Aorta (tissue), 5 donors: ENCODE measurements at places on chromosomes 11 and 22. TPM values are rescaled to one million over a fixed set of nuclear protein-coding genes. Genes with fewer than 3 reads are reported as not detected.

DNA sequence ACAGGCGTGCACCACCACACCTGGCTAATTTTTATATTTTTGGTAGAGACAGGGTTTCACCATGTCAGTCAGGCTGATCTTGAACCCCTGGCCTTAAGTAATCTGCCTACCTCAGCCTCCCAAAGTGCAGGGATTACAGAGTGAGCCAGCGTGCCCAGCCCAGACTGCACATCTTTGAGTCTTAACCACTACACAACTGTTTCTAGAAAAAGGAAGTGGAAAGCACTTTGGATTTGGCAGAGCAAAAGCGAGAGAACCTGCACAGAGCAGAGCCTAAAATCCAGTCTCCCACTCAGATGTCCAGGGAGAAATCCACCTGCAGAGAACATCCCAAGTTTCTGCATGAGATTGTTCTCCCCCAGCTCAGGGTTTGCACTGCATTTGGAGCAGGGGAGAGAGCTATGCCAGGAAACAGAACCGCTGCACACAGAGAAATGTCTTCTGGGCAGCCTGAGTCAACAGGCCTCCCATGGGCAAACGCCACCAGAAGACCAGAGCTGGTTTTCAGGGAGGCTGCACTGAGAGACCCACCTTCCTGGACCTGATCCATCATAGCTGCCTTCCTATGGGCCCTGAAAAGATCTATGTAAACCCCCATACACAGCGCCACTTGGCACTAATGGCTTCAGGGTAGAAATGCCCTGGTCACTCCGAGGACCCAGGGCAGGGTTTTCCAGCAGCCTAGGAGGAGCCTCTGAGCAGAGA lies 54.0 kb downstream of the RPUSD4 start:
- H3K36me3 ChIP-seq: no peaks in the 10 kb centered on the region
- no peak for DNase-seq
- H3K27ac ChIP-seq: no peak overlapping the region

- no peak overlapping the region for H3K27ac ChIP-seq
- H3K27me3 ChIP-seq: no peaks in the 10 kb centered on the region
- DNase-seq: no peak
Observed at GRCh38 chr22:48504519-48505140, 1323.0 kb downstream of the BRD1 start.

DNA sequence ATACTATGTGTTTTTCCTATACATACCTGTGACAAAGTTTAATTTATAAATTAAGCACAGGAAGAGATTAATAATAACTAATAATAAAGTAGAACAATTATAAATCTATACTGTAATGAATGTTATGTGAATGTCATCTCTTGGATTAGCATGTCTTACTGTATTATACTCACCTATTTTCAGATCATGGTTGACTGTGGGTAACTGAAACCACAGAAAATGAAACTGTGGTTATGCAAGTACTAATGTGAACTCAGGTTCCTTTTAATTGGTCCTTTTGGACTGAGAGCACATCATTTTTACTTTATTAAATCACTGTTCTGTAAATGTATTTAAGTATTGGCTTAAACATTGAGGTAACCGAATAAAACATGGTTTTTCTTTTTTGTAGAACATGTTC lies 108.8 kb downstream of the PPP6R3 start:
- DNase-seq: no peak
- H3K4me3 ChIP-seq: no peak overlapping the region
- peaks cover 6% of the 10 kb centered on the region for H3K36me3 ChIP-seq
- H3K4me1 ChIP-seq: no peaks in the 10 kb centered on the region
- H3K27me3 ChIP-seq: no peaks in the 10 kb centered on the region

GRCh38 chr11:3217818-3218482 lies 663 bp downstream of the MRGPRG start:
- no peak overlapping the region for H3K27ac ChIP-seq
- no peaks in the 10 kb centered on the region for H3K36me3 ChIP-seq
- peak; percentile 40 for DNase-seq

UBQLNL gene
- 1.3 TPM for total RNA-seq

- no peaks in the 10 kb centered on the region for H3K27me3 ChIP-seq
- DNase-seq: no peak
- no peak overlapping the region for H3K27ac ChIP-seq
- H3K36me3 ChIP-seq: no peaks in the 10 kb centered on the region
Observed at GRCh38 chr22:49418943-49419342, 408.7 kb downstream of the BRD1 start.

DNA sequence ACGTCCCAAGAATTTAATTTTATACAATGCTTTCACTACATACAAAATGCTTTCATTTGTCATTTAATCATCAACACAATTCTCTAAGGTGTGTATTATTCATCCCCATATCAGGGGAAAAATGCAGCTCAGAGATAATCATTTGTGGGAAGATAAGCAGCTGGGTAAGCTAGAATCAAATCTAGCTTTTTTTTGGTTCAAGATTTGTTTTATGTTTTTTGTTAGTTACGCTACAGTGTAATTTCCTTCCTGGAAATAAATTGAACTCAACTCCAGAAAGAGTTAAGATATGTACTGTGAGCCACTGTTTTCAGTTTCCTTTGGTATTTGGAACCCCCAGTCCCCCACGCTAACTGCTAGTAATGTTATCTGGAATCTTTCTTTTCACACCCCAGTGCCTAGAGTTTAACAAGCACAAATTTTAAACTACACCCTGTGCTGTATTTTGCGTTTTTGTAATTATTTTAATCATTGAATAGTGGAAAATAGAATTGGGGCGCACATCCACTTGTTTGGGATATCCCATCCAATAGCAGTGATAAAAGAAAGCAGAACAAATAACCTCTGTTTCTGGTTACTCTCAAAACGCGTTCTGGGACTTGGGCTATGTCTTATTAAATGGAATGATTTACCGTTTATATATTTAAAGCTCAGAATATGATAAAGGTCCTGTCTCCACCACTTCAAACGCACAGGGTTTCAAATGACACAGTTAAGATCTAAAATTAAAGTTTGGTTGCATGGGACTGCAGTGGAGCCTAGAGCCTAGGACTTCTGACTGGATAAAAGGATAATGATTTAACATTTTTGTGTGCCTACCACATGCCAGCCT lies 2.1 kb upstream of the HSPA8 start:
- no peak for DNase-seq
- H3K36me3 ChIP-seq: no peaks in the 10 kb centered on the region
- H3K27me3 ChIP-seq: no peaks in the 10 kb centered on the region
- H3K4me3 ChIP-seq: peak overlapping the region; percentile 69

DNA sequence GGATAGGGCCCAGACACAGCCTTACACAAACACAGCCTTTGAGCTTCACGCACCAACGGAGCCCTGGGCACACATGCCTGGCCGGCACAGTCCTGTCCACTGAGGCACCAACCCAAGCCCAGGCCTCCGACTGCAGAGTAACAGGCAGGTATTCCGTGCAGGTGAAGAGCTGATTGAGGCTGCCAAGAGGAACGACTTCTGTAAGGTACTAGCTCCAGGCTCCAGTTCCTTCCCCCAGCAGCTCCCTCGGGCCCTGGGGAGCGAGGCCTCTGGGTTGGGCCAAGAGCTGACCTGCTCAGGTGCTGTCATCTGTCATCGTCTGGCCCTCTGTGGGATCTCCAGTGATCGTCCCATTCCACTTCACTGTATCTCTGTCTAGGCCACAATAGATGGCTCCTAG lies 3.2 kb upstream of the MDK start:
- H3K27me3 ChIP-seq: no peaks in the 10 kb centered on the region
- no peaks in the 10 kb centered on the region for H3K36me3 ChIP-seq
- H3K27ac ChIP-seq: no peak overlapping the region
- no peak overlapping the region for H3K4me3 ChIP-seq
- no peaks in the 10 kb centered on the region for H3K4me1 ChIP-seq

DNA sequence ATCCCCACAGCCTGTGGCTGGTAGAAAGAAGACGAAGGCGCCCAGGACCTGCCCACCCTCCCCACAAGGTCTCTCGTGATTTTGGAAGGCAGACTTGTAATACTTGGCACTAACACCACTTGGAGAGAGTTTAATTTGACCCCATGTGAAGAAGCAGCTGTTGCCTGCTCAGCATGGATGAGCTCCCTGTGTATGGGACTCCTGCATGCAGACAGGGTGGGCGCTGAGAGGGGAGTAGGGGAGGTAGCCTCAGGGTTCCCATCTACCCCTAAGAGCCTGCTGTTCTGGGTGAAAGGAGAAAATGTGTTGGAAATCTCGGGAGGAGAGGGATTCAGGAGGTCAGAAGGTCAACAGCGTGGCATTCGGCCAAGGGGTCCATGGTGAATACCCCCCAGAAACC lies 625.9 kb downstream of the TBC1D22A start:
- H3K27ac ChIP-seq: no peak overlapping the region
- H3K4me1 ChIP-seq: no peaks in the 10 kb centered on the region
- no peaks in the 10 kb centered on the region for H3K36me3 ChIP-seq
- H3K4me3 ChIP-seq: no peak overlapping the region

GRCh38 chr11:77418155-77418970 lies 55.5 kb downstream of the PAK1 start:
- H3K36me3 ChIP-seq: no peaks in the 10 kb centered on the region
- H3K27ac ChIP-seq: no peak overlapping the region
- no peak overlapping the region for H3K4me3 ChIP-seq
- no peak for DNase-seq
- no peaks in the 10 kb centered on the region for H3K4me1 ChIP-seq

IRAG1 gene
- 189 TPM for total RNA-seq

CNIH2 gene
- total RNA-seq: 0.75 TPM

- H3K27me3 ChIP-seq: no peaks in the 10 kb centered on the region
- no peak overlapping the region for H3K4me3 ChIP-seq
- H3K27ac ChIP-seq: no peak overlapping the region
- no peak for DNase-seq
Observed at GRCh38 chr22:47301820-47302475, 539.5 kb downstream of the TBC1D22A start.

DNA sequence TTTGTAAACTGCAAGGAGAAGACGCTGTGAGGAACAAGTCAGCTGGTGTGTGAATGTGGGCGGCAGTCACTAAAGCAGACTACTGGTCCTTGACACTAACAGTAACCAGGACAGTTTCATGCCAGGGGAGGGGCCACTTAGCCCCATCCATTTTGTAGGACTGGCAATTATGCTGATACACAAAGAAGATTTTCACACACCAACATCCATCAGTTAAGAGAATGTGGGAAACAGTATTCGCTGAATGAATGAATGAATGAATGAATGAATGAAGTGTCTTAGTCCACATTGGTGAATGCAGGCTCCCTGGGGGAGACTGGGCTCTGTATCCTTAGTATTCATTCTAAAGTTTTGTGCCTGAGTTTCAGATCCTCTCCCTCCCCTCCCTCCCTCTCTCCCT lies 590.4 kb downstream of the BRD1 start:
- H3K27me3 ChIP-seq: no peaks in the 10 kb centered on the region
- H3K4me3 ChIP-seq: no peak overlapping the region
- no peak for DNase-seq
- no peak overlapping the region for H3K27ac ChIP-seq
- H3K36me3 ChIP-seq: no peaks in the 10 kb centered on the region
- no peaks in the 10 kb centered on the region for H3K4me1 ChIP-seq

GRCh38 chr11:85310479-85310878 lies 316.7 kb downstream of the DLG2 start:
- H3K4me1 ChIP-seq: no peaks in the 10 kb centered on the region
- no peak overlapping the region for H3K27ac ChIP-seq
- H3K36me3 ChIP-seq: no peaks in the 10 kb centered on the region
- no peak for DNase-seq

GPHA2 gene
- not detected for total RNA-seq

CHRM1 gene
- total RNA-seq: not detected

GRCh38 chr22:48373626-48374173 lies 1454.0 kb downstream of the BRD1 start:
- H3K27ac ChIP-seq: no peak overlapping the region
- peak; percentile 16 for DNase-seq
- H3K36me3 ChIP-seq: no peaks in the 10 kb centered on the region
- H3K4me3 ChIP-seq: no peak overlapping the region

MMP7 gene
- total RNA-seq: 2.2 TPM

DNA sequence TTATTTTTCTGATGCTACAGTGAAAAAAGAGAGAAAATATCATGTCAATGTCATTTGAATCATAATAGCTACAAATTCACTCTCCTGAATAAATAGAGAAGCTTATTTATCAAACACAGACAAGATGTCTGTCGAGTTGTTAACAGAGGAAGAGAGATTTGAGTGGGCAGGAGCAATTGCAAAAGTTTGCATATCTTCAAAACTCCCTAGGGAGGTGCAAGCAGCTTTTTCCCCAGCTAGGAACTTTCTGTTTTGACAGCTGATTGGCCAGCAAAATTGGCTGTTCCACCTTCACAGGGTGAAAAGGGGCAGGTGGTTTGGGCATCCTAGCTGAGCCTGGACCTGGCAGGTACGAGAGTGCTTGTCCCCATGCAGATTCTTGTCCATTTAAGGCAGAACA lies 98.2 kb downstream of the NTM start:
- H3K27ac ChIP-seq: no peak overlapping the region
- no peak overlapping the region for H3K4me3 ChIP-seq
- no peaks in the 10 kb centered on the region for H3K36me3 ChIP-seq
- H3K4me1 ChIP-seq: no peaks in the 10 kb centered on the region
- H3K27me3 ChIP-seq: no peaks in the 10 kb centered on the region

TEX12 gene
- total RNA-seq: 0.97 TPM

- no peaks in the 10 kb centered on the region for H3K27me3 ChIP-seq
- no peaks in the 10 kb centered on the region for H3K36me3 ChIP-seq
- peaks cover 3% of the 10 kb centered on the region for H3K4me1 ChIP-seq
- no peak overlapping the region for H3K27ac ChIP-seq
- DNase-seq: no peak
Observed at GRCh38 chr11:7585816-7586215, 72.0 kb downstream of the PPFIBP2 start.

TRIM51 gene
- not detected for total RNA-seq

- H3K27ac ChIP-seq: no peak overlapping the region
- no peak for DNase-seq
- no peaks in the 10 kb centered on the region for H3K4me1 ChIP-seq
- no peaks in the 10 kb centered on the region for H3K36me3 ChIP-seq
- H3K4me3 ChIP-seq: no peak overlapping the region
Observed at GRCh38 chr11:18209058-18209457, 27.5 kb downstream of the SAA4 start.

ASCL3 gene
- total RNA-seq: not detected

GRCh38 chr11:119791047-119791446 lies 62.0 kb upstream of the NECTIN1 start:
- H3K27ac ChIP-seq: no peak overlapping the region
- H3K27me3 ChIP-seq: no peaks in the 10 kb centered on the region
- no peaks in the 10 kb centered on the region for H3K36me3 ChIP-seq
- peak; percentile 23 for DNase-seq

DNA sequence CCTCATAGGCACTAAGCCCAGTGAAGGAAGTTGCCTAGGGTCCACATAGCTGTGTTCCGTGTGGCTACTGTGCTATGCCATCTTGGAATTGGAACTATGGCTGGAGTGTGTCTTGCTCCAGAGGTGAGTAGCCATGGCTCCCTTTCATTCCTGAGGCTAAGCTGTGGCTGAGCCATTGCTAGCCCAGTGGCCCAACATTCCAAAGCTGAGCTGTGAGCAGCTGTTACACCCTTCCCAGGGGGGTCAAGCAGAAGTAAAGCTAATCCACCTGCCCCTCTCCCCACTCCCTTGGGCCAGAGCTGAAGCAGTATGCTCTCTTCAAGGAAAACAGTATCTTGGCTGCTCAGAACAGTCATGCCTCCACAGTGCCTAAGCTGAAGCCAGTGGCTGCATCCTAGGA lies 51.1 kb downstream of the USP35 start:
- H3K27ac ChIP-seq: no peak overlapping the region
- H3K4me3 ChIP-seq: no peak overlapping the region
- no peaks in the 10 kb centered on the region for H3K27me3 ChIP-seq
- DNase-seq: no peak

- H3K4me1 ChIP-seq: no peaks in the 10 kb centered on the region
- DNase-seq: no peak
- no peaks in the 10 kb centered on the region for H3K36me3 ChIP-seq
- no peak overlapping the region for H3K4me3 ChIP-seq
- no peak overlapping the region for H3K27ac ChIP-seq
Observed at GRCh38 chr22:47230741-47231140, 468.3 kb downstream of the TBC1D22A start.
